Peyer's patch (tissue), 4 donors: ENCODE measurements at places on chromosomes 13 and 19. TPM values are rescaled to one million over a fixed set of nuclear protein-coding genes. Genes with fewer than 3 reads are reported as not detected.
A peak's percentile ranks its signal among the peaks of the same experiment; 100 is the strongest.

Gene CYP2A7
- total RNA-seq, result not detected

Gene KPNA3
- total RNA-seq, result 17.3 TPM

Gene UGGT2
- 23.1 TPM for total RNA-seq

Gene EPSTI1
- total RNA-seq, result 24.7 TPM

- H3K4me3 ChIP-seq, result no peak overlapping the region
- H3K4me1 ChIP-seq, result no peaks in the 10 kb centered on the region
- DNase-seq, result no peak
Measured at GRCh38 chr19:32830231-32831014, 39.1 kb downstream of the SLC7A9 start.

Gene COL4A2
- total RNA-seq, result 56.6 TPM

- H3K4me3 ChIP-seq, result no peak overlapping the region
- no peaks in the 10 kb centered on the region for H3K27me3 ChIP-seq
- DNase-seq, result no peak
- H3K4me1 ChIP-seq, result no peaks in the 10 kb centered on the region
Measured at GRCh38 chr13:22175815-22176214, 504.9 kb downstream of the FGF9 start.

DNA sequence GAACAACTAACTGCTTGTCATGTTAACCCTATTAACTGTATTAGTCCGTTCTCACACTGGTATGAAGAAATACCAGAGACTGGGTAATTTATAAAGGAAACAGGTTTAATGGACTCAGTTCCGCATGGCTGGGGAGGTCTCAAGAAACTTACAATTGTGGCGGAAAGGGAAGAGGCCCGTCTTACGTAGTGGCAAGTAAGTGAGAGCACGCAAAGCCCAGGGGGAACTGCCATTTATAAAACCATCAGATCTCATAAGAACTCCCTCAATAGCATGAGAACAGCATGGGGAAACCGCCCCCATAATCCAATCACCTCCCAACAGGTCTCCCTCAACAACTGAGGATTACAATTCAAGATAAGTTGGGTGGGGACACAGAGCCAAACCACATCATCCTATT lies 34.7 kb downstream of the PHF11 start:
- H3K4me1 ChIP-seq, result no peaks in the 10 kb centered on the region
- no peak overlapping the region for H3K27ac ChIP-seq
- H3K27me3 ChIP-seq, result no peaks in the 10 kb centered on the region
- peaks cover 25% of the 10 kb centered on the region for H3K36me3 ChIP-seq
- DNase-seq, result no peak

GRCh38 chr13:65505941-65506340 lies 1724.2 kb downstream of the PCDH9 start:
- no peaks in the 10 kb centered on the region for H3K36me3 ChIP-seq
- no peaks in the 10 kb centered on the region for H3K4me1 ChIP-seq
- H3K27me3 ChIP-seq, result no peaks in the 10 kb centered on the region
- H3K27ac ChIP-seq, result no peak overlapping the region
- no peak overlapping the region for H3K4me3 ChIP-seq

Gene SPRY2
- total RNA-seq, result 27.3 TPM

GRCh38 chr19:46515879-46516350 lies 20.2 kb upstream of the PNMA8B start:
- H3K4me3 ChIP-seq, result no peak overlapping the region
- no peaks in the 10 kb centered on the region for H3K36me3 ChIP-seq
- H3K27me3 ChIP-seq, result no peaks in the 10 kb centered on the region
- no peak for DNase-seq

GRCh38 chr19:12730064-12730463 lies 4.4 kb downstream of the TRIR start:
- no peaks in the 10 kb centered on the region for H3K27me3 ChIP-seq
- no peak overlapping the region for H3K27ac ChIP-seq
- peaks cover 17% of the 10 kb centered on the region for H3K4me1 ChIP-seq
- H3K36me3 ChIP-seq, result peaks cover 41% of the 10 kb centered on the region
- no peak overlapping the region for H3K4me3 ChIP-seq
- no peak for DNase-seq

DNA sequence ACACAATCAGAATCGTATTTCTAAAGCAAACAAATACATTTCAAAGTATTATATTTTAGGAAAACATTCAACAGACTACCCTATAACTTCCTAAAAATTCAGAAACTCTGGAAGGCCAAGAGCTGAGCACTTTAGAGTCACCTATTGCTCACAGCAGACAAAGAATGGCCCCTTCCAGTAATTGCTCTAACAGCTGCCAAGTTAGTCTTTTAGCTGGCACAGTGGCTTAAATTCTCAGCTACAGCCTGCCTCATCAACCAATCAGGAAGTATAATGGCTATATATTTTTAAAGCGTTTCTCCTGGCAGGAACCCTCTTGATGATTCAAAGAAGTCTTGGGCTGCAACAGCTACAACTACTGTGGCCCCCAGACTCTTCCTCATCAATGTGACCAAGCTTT lies 14.9 kb upstream of the SLITRK5 start:
- H3K27ac ChIP-seq, result no peak overlapping the region
- no peak overlapping the region for H3K4me3 ChIP-seq
- H3K36me3 ChIP-seq, result no peaks in the 10 kb centered on the region
- no peaks in the 10 kb centered on the region for H3K4me1 ChIP-seq

Gene ADGRE2
- 1.2 TPM for total RNA-seq

DNA sequence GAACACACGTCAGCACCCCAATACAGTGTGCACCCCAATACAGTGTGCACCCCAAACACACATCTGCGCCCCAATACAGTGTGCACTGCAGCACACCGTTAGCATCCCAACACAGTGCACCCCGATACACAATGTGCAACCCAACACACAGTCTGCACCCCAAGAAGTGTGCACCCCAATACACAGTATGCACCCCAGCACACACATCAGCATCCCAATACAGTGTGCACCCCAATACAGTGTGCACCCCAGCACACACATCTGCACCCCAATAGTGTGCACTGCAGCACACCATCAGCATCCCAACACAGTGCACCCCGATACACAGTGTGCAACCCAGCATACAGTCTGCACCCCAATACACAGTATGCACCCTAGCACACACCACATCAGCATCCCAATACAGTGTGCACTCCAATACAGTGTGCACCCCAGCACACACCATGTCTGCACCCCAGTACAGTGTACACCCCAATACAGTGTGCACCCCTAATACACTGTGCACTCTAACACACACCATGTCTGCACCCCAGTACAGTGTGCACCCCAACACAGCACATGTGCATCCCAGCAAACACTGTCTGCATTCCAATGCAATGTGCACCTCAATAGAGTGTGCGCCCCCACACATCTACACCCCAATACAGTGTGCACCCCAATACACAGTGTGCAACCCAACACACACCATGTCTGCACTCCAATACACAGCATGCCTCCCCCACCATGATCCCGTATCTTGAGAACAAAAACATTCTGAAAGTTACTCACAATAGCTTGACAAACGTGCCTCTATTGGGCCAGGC lies 855 bp upstream of the CARS2 start:
- no peaks in the 10 kb centered on the region for H3K36me3 ChIP-seq
- H3K27ac ChIP-seq, result peak overlapping the region; percentile 75
- peaks cover 7% of the 10 kb centered on the region for H3K4me1 ChIP-seq
- DNase-seq, result no peak
- H3K27me3 ChIP-seq, result no peaks in the 10 kb centered on the region

DNA sequence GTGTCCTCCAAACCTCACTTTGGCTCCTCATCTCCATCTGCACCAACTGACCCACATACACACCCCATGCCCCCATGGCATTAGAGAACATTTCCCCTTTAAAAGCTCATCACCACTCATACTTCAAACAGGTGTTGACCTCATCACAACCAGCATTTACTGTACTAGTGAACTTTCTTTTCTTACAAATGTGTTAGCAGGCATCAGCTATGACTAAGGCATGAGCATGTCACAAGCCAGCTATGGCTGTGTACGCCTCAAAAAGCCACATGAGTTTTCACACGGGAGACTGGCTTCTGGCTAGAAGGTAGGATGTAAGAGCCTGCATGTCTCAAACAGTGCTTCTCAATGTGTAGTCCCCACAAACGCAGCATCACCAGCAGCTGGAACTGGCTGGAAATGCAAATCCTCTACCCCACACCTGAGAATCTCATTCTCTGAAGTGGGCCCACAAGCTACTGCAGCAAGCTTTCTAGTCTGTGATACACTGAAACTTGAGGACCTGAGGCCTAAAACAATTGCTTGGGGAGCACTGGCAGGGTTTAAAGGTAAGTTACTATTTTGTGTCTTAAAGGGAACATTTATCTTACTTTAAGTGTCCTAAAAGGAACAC lies 66.8 kb downstream of the TUBGCP3 start:
- no peak overlapping the region for H3K4me3 ChIP-seq
- no peaks in the 10 kb centered on the region for H3K4me1 ChIP-seq
- no peaks in the 10 kb centered on the region for H3K27me3 ChIP-seq
- DNase-seq, result no peak

- H3K36me3 ChIP-seq, result no peaks in the 10 kb centered on the region
- H3K27me3 ChIP-seq, result no peaks in the 10 kb centered on the region
- H3K27ac ChIP-seq, result no peak overlapping the region
- H3K4me1 ChIP-seq, result no peaks in the 10 kb centered on the region
- no peak overlapping the region for H3K4me3 ChIP-seq
Measured at GRCh38 chr19:42831221-42832019, 48.1 kb downstream of the PSG1 start.

- H3K4me1 ChIP-seq, result no peaks in the 10 kb centered on the region
- H3K36me3 ChIP-seq, result no peaks in the 10 kb centered on the region
- H3K27me3 ChIP-seq, result no peaks in the 10 kb centered on the region
- no peak for DNase-seq
- H3K4me3 ChIP-seq, result no peak overlapping the region
Measured at GRCh38 chr13:26529441-26529840, 28.0 kb upstream of the WASF3 start.

Gene GDF15
- 8.2 TPM for total RNA-seq

- peaks cover 66% of the 10 kb centered on the region for H3K36me3 ChIP-seq
- H3K27ac ChIP-seq, result no peak overlapping the region
- H3K4me1 ChIP-seq, result no peaks in the 10 kb centered on the region
- no peaks in the 10 kb centered on the region for H3K27me3 ChIP-seq
Measured at GRCh38 chr19:48471836-48472235, 2.7 kb downstream of the CYTH2 start.

DNA sequence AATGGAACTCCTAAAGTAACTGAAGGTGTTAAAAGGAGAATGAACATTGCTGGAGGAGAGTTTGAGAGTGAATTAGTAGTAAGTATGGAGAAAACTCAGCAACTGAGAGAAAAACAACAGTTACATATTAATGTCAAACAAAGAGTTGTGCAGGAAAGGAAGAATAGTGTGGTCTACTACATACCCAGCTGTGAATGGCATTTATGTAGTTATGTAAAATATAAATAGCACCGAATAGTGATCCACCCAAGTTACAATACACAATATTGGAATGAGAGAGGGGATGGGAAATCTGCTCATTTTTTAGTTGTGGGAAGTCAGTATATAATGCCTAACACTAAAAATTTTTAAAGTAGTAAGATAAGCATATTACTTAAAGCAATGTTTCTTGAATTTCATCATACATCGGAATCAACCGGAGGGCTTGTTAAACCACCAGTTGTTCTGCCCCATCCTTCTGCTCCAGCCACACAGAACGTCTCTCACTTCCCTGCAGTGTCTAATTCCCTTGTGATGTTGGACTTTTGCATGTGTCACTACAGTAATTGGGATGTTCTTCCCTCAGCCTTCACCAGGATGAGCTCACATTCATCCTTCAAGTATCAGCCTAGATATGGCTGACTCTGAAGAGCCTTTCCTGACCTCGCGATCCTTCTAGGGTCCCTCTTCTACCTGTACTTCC lies 11.5 kb downstream of the CCDC70 start:
- no peak overlapping the region for H3K27ac ChIP-seq
- no peaks in the 10 kb centered on the region for H3K27me3 ChIP-seq
- no peak overlapping the region for H3K4me3 ChIP-seq
- H3K36me3 ChIP-seq, result no peaks in the 10 kb centered on the region
- no peaks in the 10 kb centered on the region for H3K4me1 ChIP-seq

- no peak for DNase-seq
- H3K4me1 ChIP-seq, result no peaks in the 10 kb centered on the region
- H3K36me3 ChIP-seq, result no peaks in the 10 kb centered on the region
- H3K27me3 ChIP-seq, result no peaks in the 10 kb centered on the region
- H3K4me3 ChIP-seq, result peak overlapping the region; percentile 4
Measured at GRCh38 chr19:47323872-47324271, 8.1 kb upstream of the C5AR2 start.

DNA sequence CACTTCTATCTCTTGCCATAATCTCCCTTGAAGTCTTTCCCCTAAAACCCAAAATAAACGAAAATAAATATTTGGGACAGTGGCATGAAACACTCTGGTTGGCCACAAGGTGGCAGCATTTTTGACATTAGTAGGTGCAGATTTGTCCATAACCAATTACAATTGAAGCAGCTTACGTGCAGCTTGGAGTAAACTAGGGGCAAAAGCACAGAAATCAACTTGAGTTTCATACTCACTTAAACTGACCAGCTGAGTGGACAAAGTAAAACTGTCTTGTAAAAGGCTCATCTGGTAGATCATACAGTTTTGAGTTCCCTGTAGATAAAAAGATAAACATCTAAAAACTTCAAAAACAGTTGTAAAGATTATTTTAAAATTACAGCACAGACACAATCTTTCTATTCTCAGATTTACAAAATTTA lies 18.8 kb downstream of the PDCD5 start:
- H3K27ac ChIP-seq, result no peak overlapping the region
- H3K36me3 ChIP-seq, result no peaks in the 10 kb centered on the region

- no peak for DNase-seq
- H3K27me3 ChIP-seq, result no peaks in the 10 kb centered on the region
- H3K4me3 ChIP-seq, result peak overlapping the region; percentile 15
- H3K27ac ChIP-seq, result no peak overlapping the region
Measured at GRCh38 chr13:71879129-71879535, 12.1 kb upstream of the DACH1 start.

- DNase-seq, result no peak
- no peak overlapping the region for H3K27ac ChIP-seq
- no peak overlapping the region for H3K4me3 ChIP-seq
- no peaks in the 10 kb centered on the region for H3K36me3 ChIP-seq
Measured at GRCh38 chr19:48671446-48671995, 1.3 kb downstream of the NTN5 start.

Gene ZNF439
- 30.5 TPM for total RNA-seq

- DNase-seq, result no peak
- no peaks in the 10 kb centered on the region for H3K4me1 ChIP-seq
- peak overlapping the region; percentile 61 for H3K27ac ChIP-seq
- no peaks in the 10 kb centered on the region for H3K36me3 ChIP-seq
Measured at GRCh38 chr19:46840498-46840942, 10.1 kb downstream of the AP2S1 start.

DNA sequence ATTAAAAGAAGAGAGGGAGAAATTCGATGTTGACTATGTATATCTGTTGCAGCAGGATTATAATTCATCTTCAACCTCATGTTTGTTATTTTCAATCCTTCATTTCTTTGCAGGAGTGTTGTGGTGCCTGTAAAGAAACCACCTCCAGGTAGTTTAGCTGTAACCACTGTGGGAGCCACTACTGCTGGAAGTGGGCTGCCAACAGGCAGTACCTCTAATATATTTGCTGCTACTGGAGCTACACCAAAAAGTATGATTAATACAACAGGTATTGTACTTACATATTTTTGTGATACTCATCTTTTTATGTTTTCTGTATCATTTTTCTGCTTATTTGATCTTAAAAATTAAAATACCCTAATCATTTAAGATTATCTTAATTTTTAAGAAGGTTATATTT lies 266.5 kb downstream of the NBEA start:
- no peak for DNase-seq
- no peaks in the 10 kb centered on the region for H3K36me3 ChIP-seq
- no peaks in the 10 kb centered on the region for H3K4me1 ChIP-seq
- no peaks in the 10 kb centered on the region for H3K27me3 ChIP-seq
- no peak overlapping the region for H3K27ac ChIP-seq
